ENCODE measurements at places on chromosomes 7 and 10.

GRCh38 chr10:47238331-47239095 is 61.5 kb upstream of the GDF10 start:
- no peak for DNase-seq

DNA sequence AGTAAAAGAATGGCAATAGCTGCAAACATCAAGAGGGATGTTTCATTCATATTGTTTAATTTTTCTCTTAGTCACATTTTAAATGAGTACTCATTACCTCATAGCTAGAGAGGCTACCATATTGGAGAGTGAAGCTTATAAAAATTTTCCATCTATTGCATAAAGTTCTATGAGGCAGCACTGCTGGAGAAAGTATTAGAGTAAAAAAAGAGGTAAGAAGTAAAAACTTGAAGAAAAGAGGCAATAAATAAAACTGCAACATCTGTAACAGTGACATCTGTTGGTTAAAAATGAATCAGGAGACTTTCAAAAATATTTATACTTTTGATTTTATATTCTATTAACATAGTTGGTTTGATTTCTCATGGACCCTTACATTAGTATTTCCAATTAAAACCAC is 284.5 kb upstream of the SEMA3D start:
- no peak for DNase-seq

DNA sequence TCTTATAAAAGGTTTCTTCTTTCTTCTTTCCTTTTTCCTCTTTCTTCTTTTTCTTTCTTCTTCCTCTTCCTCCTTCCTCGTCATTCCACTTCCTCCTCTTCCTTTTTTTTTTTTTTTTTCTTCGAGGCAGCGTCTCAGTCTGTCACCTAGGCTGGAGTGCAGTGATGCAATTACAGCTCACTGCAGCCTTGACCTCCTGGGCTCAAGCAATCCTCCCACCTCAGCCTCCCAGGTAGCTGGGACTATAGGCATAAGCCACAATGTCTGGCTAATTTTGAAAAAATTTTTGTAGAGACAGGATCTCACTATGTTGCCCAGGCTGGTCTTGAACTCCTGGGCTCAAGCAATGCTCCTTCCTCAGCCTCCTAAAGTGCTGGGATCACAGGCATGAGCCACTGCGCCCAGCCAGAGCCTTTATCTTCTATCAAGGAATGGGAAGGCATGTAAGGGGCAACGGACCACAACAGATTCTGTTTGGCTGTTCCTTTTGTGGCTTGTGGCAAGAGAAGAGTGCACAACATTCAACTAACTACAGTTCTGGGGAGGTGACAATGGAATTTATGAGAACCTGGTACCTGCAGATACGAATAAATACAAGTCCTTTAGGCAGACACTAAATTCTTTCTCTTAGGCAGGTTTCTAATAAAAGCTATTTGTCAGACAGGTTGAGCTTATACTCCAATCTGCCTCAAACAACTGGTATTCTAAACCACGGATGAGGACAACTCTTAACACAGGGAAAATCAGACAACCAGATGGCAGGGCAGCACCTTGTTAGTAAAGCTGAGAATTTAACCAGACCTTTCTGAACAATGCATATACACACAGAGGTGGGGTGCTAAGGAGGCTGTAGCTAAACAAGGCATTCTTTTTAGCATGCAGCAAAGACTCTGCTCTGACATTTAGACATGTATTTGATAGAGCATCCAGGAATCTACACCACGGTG is 100.3 kb downstream of the DOCK4 start:
- DNase-seq = no peak

DNA sequence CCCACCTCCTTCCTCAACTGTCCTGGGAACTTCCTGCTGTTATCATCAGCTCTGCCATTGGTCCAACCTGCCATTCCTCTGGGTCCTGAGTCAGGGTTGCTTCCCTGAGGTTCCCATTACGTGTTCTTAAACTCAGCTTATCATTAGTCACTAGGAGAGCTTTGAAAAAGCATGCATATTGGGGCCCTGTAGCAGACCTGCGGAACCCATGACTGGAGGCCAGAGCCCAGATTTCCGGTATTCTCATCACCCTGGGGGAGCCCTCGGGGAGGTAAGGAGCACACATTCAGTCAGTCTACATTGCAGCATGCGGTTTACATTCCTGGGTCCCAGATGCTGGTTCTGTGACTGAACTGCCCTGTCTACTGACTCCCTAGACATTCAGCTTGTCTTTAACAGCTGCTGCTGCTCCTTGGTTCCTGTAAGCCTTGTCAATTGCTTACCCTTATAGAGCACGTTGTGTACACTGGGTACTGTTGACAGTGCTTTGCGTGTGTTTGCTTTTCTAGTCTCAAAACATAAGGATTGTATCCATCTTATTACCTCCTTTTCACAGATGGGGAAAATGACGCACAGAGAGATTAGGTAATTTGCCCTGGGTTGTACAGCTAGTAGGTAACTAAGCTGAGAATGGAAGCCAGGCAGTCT is 12.8 kb downstream of the CDHR3 start:
- no peak for DNase-seq

DNA sequence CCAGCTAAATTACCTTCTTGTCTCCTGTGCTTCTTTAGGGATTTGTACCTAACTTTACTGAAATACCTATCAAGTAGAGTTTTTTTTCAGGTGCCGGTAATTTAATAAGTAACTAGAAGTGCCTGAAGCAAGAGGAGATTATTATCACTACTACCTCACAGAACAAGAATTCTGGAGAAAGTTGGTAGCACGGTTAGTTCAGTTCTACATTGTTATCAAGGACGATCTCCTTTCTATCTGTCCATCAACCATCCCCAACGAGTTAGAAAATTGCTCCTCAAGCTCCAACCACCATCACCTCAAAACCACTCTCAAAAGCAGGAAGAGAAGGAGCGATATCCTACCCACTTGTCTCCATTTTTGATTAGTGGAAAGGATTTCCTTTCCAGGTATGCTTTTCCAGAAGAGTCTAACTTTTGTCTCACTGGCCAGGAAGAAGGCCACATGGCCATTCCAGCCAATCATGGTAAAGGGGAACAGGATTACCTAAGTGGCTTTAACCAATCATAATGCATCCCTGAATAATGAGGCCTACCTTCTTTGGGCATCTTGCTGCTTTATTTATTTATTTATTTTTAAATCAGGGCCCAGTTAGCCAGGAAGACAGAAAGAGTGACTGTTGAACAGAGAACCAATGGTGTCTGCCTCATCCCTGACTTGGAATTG is 265.2 kb downstream of the SNX13 start:
- no peak for DNase-seq

Data from KBM-7 (cell line).